Smooth muscle cell of the pulmonary artery (primary cell): ENCODE measurements at places on chromosomes 1 and 21. TPM values are rescaled to one million over a fixed set of nuclear protein-coding genes. Genes with fewer than 3 reads are reported as not detected.

The GSTM5 gene
- 4.1 and 5.0 TPM in 2 replicates for total RNA-seq

The RHBG gene
- not detected in 2 replicates for total RNA-seq

The NPL gene
- total RNA-seq = 4.5 and 4.6 TPM in 2 replicates

The KCNJ9 gene
- under 0.01 TPM in 1 of 2 replicates, not detected in the other for total RNA-seq

The GREM2 gene
- total RNA-seq = 5.4 and 14.7 TPM in 2 replicates
